ENCODE measurements at places on chromosomes 1 and 21.
A peak's percentile ranks its signal among the peaks of the same experiment; 100 is the strongest.

- peaks cover 20% of the 10 kb centered on the region for H3K4me1 ChIP-seq
- H3K4me3 ChIP-seq = no peak overlapping the region
- H3K27ac ChIP-seq = no peak overlapping the region
- DNase-seq = no peak
- H3K27me3 ChIP-seq = no peaks in the 10 kb centered on the region
These were observed 1.1 kb upstream of the SETDB1 start for GRCh38 chr1:150925080-150925479.

GRCh38 chr1:108017698-108018097 is 52.7 kb upstream of the VAV3 start:
- H3K4me3 ChIP-seq = no peak overlapping the region
- DNase-seq = no peak
- H3K36me3 ChIP-seq = no peaks in the 10 kb centered on the region
- no peak overlapping the region for H3K27ac ChIP-seq
- H3K27me3 ChIP-seq = no peaks in the 10 kb centered on the region

DNA sequence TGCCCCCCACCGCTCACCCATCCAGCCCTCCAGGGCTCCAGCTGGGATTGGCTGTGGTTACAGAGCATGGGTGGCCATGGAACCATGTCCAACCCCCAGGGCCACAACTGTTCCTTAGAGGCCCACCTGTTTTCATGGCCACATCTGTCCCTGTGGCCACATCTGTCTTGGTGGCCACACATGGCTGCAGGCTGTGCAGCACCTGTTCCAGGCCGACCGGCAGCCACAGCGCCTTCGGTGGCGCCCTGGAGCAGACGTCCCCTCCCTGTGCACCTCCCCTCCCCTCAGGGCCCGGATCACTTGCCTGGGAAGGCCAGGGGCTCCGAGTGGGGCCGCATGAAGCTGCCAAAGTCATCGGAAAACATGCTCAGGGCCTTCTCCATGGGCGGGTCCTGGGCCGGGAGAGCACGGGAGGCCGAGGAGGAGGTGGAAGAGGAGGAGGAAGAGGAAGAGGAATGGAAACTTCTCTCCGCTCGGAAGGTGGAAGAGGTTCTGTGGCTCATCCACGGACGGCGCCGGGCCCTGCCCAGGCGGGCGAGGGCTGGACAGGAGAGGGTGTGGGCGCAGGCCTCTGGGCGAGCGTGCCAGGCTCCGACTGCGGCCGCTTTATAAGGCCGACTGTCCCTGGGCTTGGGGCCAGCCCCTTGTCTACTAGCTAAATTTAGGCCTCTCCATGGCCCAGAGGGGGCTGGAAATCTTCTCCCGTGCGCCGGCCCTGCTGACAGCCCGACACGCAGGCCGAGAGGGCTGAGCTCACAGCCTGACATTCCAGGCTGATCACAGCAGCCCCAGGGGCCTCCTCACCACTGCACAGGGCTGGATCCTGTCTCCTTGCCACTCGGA is at the start of gene HSPB7:
Gene HSPB7 (minus strand): TSS at position 583 of the 843 bp plus-strand sequence. CDS start 80 bp downstream, at position 503.
- H3K4me3 ChIP-seq = peak within 1 kb of the TSS; percentile 60
- peak within 1 kb of the TSS; percentile 89 for H3K27ac ChIP-seq

- no peaks in the 10 kb centered on the region for H3K27me3 ChIP-seq
- H3K27ac ChIP-seq = no peak overlapping the region
- H3K36me3 ChIP-seq = no peaks in the 10 kb centered on the region
These were observed 1191.0 kb upstream of the NCAM2 start for GRCh38 chr21:19807201-19807600.

DNA sequence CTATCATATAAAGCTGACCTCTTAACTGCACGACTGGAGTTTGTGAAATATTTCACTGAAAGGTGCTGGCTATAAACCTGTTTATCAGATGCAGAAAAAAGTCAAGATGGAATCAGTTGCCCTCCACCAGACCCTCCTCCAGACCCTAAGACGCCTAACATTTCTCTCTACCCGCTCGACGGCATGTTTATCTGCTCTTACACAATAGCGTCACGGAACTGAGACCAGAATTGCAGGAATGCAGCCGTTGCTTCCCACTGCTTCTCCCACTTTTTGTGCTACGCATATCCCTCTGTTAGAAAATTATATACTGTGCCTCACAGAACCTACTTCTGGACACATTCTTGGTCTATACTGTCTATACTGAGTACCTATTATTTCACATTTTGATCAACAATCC is 28.2 kb upstream of the FAM131C start:
- no peak overlapping the region for H3K27ac ChIP-seq
- DNase-seq = no peak
- H3K4me1 ChIP-seq = no peaks in the 10 kb centered on the region
- no peaks in the 10 kb centered on the region for H3K36me3 ChIP-seq

DNA sequence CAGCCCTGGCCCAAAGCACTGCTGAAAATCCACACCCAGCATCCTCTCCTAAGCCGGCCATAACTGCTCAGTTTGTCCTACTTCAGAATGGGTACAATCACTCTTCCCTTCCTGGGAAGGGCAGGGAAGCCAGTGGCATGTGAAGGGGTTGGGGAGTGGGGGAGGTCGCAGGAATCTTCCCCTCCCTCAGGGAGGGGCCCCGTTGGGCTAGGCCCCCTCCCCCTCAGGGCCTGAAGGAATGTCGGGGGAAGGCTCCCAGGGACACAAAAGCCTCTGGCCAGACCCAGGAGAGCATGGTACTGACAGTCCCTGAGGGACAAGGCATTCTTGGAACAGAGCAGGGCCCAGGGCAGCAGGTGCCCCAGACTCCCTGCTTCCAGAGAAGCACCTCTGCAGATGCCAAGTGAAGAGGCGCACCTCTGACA is 1.2 kb downstream of the ELOVL1 start:
- H3K27ac ChIP-seq = peak overlapping the region; percentile 93
- no peak for DNase-seq
- peaks cover 31% of the 10 kb centered on the region for H3K36me3 ChIP-seq
- H3K4me1 ChIP-seq = peaks cover 32% of the 10 kb centered on the region
- H3K27me3 ChIP-seq = no peaks in the 10 kb centered on the region

- H3K36me3 ChIP-seq = no peaks in the 10 kb centered on the region
- no peak overlapping the region for H3K4me3 ChIP-seq
- DNase-seq = no peak
- no peaks in the 10 kb centered on the region for H3K4me1 ChIP-seq
These were observed 79.5 kb downstream of the RUNX1 start for GRCh38 chr21:34969423-34970166.

DNA sequence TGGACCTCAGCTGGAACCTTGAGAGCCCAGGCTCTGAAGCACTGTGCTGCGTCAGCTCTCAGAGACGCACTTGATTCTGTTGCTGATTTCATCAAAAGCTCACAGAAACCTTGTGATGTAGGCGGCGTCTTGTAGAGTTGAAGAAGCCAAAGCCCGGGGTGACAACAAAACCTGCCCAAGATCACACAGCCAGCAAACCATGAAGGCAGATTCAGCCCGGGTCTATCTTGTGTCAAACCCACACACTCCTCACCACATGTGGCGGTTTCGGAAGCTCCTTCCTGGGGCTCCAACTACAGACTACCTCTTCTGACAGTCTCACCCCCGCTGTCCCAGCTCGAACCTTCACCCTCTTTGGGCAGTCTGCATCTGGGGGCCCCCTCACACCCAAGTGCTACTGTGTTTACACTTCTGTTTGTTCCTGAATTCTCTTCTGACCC is 50.4 kb downstream of the TENT5C start:
- no peak for DNase-seq
- H3K36me3 ChIP-seq = no peaks in the 10 kb centered on the region
- no peaks in the 10 kb centered on the region for H3K27me3 ChIP-seq
- H3K27ac ChIP-seq = no peak overlapping the region

DNA sequence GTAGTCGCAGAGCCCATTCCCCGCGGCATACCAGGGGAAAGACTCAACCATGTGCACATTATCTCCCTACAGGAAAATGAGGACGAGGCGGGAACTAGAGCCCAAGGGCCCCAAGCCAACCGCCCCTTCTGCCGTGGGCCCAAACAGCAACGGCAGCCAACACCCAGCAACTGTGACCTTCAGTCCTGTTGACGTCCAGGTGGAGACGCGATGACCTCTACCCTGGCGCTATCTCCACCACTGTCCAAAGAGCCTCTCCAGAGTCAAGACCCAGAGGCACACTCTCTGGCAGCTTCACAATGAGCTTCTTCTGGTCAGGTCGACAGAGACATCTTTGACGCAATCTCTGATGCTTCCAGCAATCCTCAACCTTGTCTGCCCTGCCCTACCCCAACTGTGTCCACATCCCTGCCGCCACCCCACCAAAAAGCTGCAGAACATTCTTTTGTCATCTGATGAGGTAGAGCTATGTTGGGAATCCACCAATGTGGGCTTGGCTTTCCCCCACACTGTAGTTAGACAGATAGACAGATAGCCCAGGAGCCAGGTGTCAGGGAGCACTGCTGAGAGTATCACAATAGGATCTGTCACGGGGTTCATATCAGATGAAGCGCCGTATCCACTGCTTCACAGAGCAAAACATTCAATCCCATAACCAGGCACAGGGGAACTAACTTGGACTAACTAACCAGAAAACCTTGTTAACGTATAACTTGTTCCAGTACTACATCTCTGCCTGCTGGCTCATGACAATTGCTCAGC is 37.4 kb upstream of the SRRM1 start:
- no peak for DNase-seq
- H3K36me3 ChIP-seq = no peaks in the 10 kb centered on the region
- H3K4me3 ChIP-seq = no peak overlapping the region
- no peaks in the 10 kb centered on the region for H3K4me1 ChIP-seq
- H3K27ac ChIP-seq = no peak overlapping the region

DNA sequence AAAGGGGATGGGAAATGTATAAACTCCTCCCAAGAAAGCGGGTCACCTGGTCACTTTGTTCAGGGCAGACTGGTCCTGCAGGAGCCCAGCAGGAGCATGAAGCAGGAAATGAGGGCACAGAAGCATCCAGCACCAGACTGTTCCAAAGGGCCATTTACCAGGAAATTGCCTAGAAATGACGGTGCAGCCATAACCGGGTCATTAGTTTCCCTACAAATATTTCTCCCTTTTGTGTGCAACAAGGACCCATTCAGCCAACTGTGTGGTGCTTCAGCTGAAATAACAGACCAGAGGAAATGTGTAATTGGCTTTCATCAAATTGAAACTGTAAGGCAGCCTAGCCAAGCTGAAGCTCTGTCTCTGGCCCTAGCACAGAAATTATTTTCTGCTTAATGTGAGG is 7.6 kb upstream of the CTTNBP2NL start:
- H3K27me3 ChIP-seq = no peaks in the 10 kb centered on the region
- no peak for DNase-seq
- no peaks in the 10 kb centered on the region for H3K36me3 ChIP-seq
- H3K4me1 ChIP-seq = peaks cover 11% of the 10 kb centered on the region
- H3K4me3 ChIP-seq = no peak overlapping the region
- H3K27ac ChIP-seq = peak overlapping the region; percentile 12

DNA sequence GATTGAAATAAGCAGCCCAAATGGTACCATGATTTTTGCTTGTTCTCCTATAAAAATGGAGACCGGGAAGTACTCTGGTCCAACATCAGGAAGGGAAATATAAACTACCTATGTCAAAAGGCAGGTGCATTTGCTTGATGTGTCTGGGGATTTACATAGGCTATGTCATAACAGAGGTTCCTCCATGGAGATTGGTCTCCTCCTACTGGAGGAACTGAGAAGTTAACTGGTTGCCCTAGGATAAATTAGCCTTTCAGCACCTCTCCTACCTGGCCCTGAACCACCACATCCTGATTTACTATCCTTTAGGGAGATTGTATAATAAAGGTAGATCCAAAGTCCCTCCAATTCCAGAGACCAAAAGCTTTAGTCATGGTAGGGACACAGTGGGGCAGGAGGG is 1109.3 kb upstream of the B3GALT2 start:
- no peaks in the 10 kb centered on the region for H3K27me3 ChIP-seq
- no peaks in the 10 kb centered on the region for H3K4me1 ChIP-seq
- H3K27ac ChIP-seq = no peak overlapping the region

DNA sequence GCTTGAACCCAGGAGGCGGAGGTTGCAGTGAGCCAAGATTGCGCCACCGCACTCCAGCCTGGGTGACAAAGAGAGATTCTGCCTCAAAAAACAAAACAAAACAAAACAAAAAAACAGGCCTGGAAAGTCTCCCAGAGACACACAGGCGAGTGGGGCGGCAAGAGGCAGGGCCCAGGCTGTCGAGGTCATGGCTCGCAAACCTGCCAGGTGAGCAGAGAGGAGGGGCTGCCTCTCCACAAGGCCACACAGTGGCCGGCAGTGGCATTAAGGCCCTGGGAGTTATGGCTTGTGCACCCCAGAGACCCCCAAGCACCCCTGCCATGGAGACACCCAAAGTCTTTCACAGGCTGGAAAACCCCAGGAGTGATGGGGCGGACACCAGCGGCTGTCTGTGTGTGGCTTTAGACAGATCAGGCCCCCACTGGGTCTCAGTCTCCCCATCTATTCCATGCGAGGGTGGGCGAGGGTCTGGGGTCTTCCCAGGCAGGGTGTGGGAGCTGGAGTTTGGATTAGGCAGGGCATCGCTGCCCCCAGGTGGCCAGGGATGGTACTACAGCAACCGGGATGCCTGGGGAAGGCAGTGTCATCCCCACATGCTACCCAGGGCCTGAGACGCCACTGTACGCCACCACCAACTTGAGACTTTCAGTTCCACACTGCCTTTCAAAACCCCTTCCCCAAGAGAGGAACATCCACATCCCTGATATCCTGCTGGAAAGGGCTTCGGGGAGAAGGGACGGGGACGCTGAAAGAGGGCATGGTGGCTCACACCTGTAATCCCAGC is 7.3 kb upstream of the CTRC start:
- H3K36me3 ChIP-seq = no peaks in the 10 kb centered on the region
- no peak overlapping the region for H3K27ac ChIP-seq
- H3K4me1 ChIP-seq = no peaks in the 10 kb centered on the region
- H3K4me3 ChIP-seq = no peak overlapping the region

DNA sequence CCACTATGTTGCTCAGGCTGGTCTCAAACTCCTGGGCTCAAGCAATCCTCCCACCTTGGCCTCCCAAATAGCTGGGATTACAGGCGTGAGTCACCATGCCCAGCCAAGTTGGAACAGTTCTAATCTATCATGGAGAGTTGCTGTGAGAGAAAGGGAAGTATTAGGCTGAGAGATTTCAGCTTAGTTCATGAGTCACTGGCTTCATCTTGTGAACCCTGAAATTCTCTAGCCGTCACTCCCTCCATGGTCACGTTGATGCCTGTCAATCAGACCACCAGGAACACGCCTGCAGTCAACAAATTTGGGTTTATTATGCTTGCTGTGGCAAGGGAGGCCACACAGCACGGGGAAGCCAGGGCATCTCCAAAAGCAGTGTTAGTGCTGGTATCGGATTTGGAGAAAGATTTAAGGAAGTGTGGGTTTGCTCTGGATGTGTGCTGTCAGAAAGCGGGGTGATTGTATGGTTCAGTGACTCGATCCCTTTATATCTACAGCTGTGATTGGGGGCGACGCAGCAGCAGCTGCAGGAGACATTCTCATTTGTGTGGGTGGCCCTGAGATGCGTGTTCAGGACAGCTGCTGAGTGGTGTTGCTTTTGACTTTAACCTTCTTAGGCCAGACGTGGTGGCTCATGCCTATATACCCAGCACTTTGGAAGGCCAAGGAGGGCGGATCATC is 18.7 kb downstream of the UQCRHL start:
- H3K36me3 ChIP-seq = peaks cover 22% of the 10 kb centered on the region
- H3K4me3 ChIP-seq = no peak overlapping the region
- H3K27me3 ChIP-seq = no peaks in the 10 kb centered on the region
- H3K4me1 ChIP-seq = peaks cover 75% of the 10 kb centered on the region
- H3K27ac ChIP-seq = peak overlapping the region; percentile 69

- DNase-seq = no peak
- H3K4me1 ChIP-seq = no peaks in the 10 kb centered on the region
- H3K4me3 ChIP-seq = no peak overlapping the region
- no peak overlapping the region for H3K27ac ChIP-seq
These were observed 4.8 kb upstream of the CAMSAP2 start for GRCh38 chr1:200733907-200734306.

All from tibial artery (tissue), 4 donors.